Activated CD4-positive, alpha-beta memory T cell treated with anti-CD3 and anti-CD28 coated beads for 36 hours (primary cell): ENCODE measurements at places on chromosomes 1 and 21. TPM values are rescaled to one million over a fixed set of nuclear protein-coding genes. Genes with fewer than 3 reads are reported as not detected.

GSTM5 gene
- not detected for total RNA-seq

NT5C1A gene
- not detected for total RNA-seq

ARID1A gene
- 67.8 TPM for total RNA-seq

DIO1 gene
- total RNA-seq: not detected

FAM78B gene
- 0.27 TPM for total RNA-seq

FAM72A gene
- total RNA-seq: 28.5 TPM

GRCh38 chr1:160876311-160876710 is 8.7 kb downstream of the ITLN1 start:
- peaks cover 15% of the 10 kb centered on the region for H3K4me1 ChIP-seq
- no peaks in the 10 kb centered on the region for H3K27me3 ChIP-seq
- H3K36me3 ChIP-seq: no peaks in the 10 kb centered on the region

DNA sequence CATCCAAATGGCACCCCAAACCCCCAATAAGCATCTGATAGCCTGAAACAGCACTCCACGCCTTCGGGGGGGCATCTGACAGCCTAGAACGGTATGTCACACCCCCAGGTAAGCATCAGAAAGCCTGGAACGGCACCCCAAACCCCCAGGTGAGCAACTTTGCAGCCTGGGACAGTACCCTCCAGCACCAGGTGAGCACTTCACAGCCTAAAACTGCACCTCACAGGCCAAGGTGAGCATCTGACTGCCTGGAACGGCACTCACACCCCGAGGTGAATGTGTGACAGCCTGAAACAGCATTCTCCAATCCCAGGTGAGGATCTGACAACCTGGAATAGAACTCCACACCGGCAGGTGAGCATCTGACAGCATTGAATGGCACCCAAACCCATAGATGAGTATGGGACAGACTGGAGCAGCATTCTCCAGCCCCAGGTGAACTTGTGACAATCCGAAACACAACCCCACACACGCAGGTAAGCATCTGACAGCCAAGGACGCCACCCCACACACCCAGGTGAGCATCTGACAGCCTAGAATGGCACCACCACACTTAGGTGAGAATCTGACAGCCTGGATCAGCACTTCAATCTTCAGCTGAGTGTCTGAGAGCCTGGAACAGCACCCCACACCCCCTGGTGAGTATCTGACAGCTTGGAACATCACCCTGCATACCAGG is 18.3 kb upstream of the MMEL1 start:
- peaks cover 37% of the 10 kb centered on the region for H3K27me3 ChIP-seq
- H3K4me3 ChIP-seq: no peak overlapping the region
- H3K27ac ChIP-seq: no peak overlapping the region
- H3K4me1 ChIP-seq: no peaks in the 10 kb centered on the region
- peaks cover 8% of the 10 kb centered on the region for H3K36me3 ChIP-seq

DNA sequence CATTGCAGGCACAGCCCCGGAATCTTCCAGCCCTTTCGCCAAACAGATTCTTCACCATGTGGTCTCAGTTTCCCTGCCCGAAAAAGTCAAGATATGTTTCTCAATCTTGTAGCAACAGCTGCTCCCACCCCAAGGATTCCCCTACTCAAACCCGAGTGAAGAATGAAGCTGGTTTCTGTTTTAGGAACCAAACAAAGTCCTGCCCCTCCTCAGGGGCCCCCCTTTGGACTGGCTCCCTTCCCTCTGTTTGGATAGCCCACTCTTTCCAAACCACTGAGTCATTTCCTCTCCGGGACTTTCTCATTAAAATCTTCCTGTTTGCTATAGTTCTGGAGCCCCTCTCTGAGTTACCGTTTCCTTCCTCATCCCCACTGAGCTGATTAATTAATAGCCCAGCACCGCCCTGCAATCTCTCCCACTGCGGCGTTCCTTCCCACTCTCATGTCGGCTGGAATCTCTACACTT is 100.9 kb downstream of the TSEN15 start:
- H3K4me3 ChIP-seq: peak overlapping the region; percentile 20
- peaks cover 12% of the 10 kb centered on the region for H3K4me1 ChIP-seq
- DNase-seq: no peak
- no peak overlapping the region for H3K27ac ChIP-seq
- no peaks in the 10 kb centered on the region for H3K36me3 ChIP-seq
- H3K27me3 ChIP-seq: peaks cover 34% of the 10 kb centered on the region

- no peaks in the 10 kb centered on the region for H3K4me1 ChIP-seq
- no peak for DNase-seq
- peaks cover 8% of the 10 kb centered on the region for H3K27me3 ChIP-seq
- no peak overlapping the region for H3K27ac ChIP-seq
- no peaks in the 10 kb centered on the region for H3K36me3 ChIP-seq
Measured at GRCh38 chr21:34726627-34727337, 58.0 kb downstream of the CLIC6 start.

GRCh38 chr1:221768444-221769066 is 26.7 kb upstream of the DUSP10 start:
- no peaks in the 10 kb centered on the region for H3K36me3 ChIP-seq
- H3K27me3 ChIP-seq: no peaks in the 10 kb centered on the region
- H3K4me1 ChIP-seq: peaks cover 17% of the 10 kb centered on the region
- no peak overlapping the region for H3K27ac ChIP-seq
- DNase-seq: no peak

DNA sequence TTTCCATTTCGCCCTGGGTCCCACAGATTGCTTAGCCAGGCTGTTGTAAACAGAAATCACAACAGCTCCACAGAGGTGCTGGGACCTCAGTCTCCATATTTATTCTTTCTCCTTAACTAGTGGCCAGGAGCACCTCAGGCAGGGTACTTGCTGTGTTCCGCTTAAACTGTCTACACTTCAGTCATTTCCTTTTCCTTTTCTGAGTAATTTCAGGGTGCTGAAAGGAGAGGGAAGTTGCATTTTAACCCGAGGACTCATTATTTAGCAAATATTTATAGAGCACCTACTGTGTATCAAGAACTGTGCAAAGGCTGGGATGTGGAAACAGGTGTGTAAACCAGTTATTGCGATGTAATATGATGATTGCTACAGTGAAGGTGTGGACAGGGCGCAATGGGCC is 41.9 kb downstream of the ACP6 start:
- H3K4me3 ChIP-seq: no peak overlapping the region
- H3K27me3 ChIP-seq: no peaks in the 10 kb centered on the region
- DNase-seq: no peak
- H3K27ac ChIP-seq: no peak overlapping the region

DNA sequence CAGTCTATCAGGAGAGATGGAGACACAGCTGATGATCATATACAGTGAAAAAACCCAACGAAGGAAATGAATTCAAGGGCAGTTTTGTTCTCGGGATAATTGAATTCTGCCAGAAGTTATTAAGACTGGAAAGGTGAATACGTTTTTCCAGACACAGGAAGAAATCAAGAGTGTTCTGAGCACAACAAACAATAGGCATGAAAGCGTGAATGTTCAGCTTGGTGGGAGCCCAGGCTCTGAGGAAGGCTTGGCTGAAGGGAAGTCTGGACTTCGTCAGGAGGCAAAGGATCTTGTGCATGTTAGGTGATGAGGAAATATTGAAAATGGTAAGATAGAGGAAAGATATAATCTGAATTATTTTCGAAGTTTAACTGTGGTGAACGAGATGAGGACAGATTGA is 50.4 kb downstream of the CYYR1 start:
- no peak overlapping the region for H3K27ac ChIP-seq
- no peak for DNase-seq
- no peaks in the 10 kb centered on the region for H3K4me1 ChIP-seq

DNA sequence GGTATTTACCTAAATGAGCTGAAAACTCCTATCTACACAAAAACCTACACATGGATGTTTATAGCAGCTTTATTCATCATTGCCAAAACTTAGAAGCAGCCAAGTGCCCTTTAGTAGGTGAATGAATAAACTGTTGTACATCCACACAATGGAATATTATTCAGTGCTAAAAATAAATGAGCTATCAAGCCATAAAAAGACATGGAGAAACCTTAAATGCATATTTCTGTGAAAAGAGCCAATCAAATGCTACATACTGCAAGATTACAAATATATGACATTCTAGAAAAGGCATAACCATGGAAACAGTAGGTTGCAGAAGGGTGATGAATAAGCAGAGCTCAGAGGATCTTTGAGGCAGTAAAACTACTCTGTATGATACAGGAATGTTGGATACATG is 23.3 kb downstream of the ABCB10 start:
- no peak overlapping the region for H3K27ac ChIP-seq
- peaks cover 37% of the 10 kb centered on the region for H3K36me3 ChIP-seq
- H3K4me1 ChIP-seq: peaks cover 2% of the 10 kb centered on the region

DNA sequence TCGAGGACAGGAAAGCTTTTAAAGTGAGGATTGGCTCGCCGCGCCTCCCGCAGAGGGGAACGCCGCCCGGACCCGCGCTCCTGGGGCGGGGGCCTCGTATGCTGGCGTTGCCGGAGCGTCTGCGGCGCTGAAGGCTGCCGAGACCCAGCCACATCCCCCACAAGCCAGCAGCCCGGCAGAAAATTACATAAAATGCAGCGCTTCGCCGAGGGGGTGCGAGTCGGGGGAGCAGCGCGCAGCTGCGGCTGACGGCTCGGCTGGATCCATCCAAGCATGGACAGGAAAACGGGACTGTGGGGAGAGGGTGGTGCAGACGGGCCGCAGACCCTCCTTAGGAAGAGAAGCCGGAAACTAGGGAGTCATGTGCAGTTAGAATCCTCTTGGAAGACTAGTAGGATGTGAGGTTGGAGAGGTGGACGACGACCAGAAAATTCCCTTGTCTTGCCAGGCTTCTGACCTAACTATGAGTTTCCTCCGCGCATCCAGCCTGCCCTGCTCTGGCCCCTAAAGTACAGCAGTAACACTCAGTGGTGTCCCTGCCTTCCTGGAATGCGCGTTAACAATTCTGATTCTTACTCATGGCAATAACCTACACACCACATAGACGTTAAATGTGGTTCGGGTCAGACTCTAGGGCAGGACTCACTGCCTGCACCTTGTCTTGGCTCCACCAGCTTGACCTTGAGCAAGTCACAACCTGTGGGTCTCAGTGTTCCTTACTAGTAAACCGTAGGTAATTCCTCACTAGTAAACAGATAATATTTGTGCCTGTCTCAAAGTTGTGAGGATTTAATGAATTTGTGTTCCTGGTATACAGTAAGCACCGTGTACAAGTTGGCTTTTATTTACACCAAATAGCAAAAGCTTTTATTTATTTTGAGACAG is 953 bp upstream of the BRWD1 start:
- H3K4me3 ChIP-seq: peak overlapping the region; percentile 92
- H3K36me3 ChIP-seq: peaks cover 23% of the 10 kb centered on the region
- H3K27me3 ChIP-seq: no peaks in the 10 kb centered on the region
- DNase-seq: peak; percentile 77
- H3K27ac ChIP-seq: peak overlapping the region; percentile 97

DNA sequence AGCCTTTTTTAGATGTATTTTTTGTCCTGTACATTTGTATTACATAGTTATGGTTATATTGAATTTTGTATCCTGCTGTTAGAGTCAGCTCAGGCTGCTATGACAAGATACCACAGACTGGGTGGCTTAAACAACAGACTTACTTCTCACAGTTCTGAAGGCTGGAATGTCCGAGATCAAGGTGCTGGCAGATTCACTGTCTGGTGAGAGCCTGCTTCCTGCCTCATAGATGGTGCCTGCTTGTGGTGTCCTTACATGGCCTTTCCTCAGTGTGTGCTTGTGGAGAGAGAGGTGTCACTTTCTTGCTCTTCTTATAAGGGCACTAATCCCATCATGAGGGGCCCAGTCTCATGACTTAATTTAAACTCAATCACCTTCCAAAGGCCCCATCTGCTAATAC is 23.1 kb upstream of the MYSM1 start:
- no peak for DNase-seq
- no peak overlapping the region for H3K4me3 ChIP-seq
- H3K27me3 ChIP-seq: no peaks in the 10 kb centered on the region
- no peak overlapping the region for H3K27ac ChIP-seq
- H3K4me1 ChIP-seq: peaks cover 17% of the 10 kb centered on the region

- peaks cover 2% of the 10 kb centered on the region for H3K27me3 ChIP-seq
- no peak overlapping the region for H3K27ac ChIP-seq
- H3K36me3 ChIP-seq: no peaks in the 10 kb centered on the region
- H3K4me1 ChIP-seq: no peaks in the 10 kb centered on the region
- no peak overlapping the region for H3K4me3 ChIP-seq
- no peak for DNase-seq
Measured at GRCh38 chr1:108831225-108831624, 25.7 kb downstream of the AKNAD1 start.

DNA sequence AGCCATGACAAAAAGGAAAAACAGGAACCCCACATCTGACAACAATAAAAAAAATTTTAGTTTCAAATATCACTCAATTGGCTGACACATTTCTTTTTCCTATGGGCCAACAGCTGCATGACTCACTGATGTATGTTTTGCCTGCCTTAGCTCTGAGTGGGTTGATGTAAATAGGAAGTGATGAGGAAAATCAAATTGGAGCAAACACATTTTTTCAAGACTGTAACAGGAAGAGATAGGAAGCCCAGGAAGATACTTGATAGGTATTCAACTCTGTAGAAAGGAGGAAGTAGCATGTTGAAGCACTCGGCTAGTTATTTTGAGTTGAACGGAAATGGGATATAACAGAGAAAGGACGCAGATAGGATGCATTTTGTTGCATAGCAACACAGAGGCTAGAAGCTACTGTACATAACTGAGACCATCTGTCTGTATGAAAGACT is 168.0 kb upstream of the NR5A2 start:
- H3K27ac ChIP-seq: no peak overlapping the region
- H3K4me1 ChIP-seq: peaks cover 4% of the 10 kb centered on the region
- DNase-seq: no peak
- H3K36me3 ChIP-seq: no peaks in the 10 kb centered on the region
- H3K4me3 ChIP-seq: no peak overlapping the region

GRCh38 chr1:186564582-186564981 is 103.7 kb upstream of the PDC start:
- no peak overlapping the region for H3K27ac ChIP-seq
- no peaks in the 10 kb centered on the region for H3K36me3 ChIP-seq
- H3K27me3 ChIP-seq: no peaks in the 10 kb centered on the region
- no peaks in the 10 kb centered on the region for H3K4me1 ChIP-seq
- no peak for DNase-seq

DNA sequence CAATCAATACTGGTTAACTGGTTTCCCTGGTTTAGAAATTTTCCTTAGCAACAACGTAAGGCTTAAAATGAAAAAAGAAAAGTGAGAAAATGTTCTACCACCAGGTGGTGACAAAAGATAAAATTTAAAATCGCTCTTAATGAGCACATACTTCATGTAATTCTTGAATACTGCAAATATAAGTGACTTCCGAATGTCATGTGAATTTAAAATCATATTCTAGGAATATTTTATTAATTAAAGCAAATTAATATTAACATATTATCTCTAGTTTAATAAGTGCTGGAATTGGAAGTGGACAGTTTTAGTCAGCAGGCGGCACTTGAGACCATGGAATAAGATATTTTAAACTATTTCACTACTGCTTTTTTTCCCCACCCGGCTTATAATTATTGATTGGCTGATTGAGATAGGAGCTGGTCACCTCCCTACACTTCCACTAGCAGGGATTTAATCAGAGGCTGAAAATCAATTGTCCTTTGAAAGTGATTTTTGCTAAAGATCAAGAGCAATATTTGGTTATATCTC is 5.0 kb upstream of the ADAMTS1 start:
- no peak for DNase-seq
- H3K4me1 ChIP-seq: peaks cover 19% of the 10 kb centered on the region
- H3K27me3 ChIP-seq: peaks cover 37% of the 10 kb centered on the region
- H3K4me3 ChIP-seq: no peak overlapping the region

GRCh38 chr1:165560883-165561656 is 17.3 kb downstream of the LRRC52 start:
- H3K4me3 ChIP-seq: no peak overlapping the region
- no peak overlapping the region for H3K27ac ChIP-seq
- H3K36me3 ChIP-seq: no peaks in the 10 kb centered on the region
- H3K27me3 ChIP-seq: peaks cover 11% of the 10 kb centered on the region
- H3K4me1 ChIP-seq: no peaks in the 10 kb centered on the region
